ENCODE measurements at places on chromosomes 11 and 22. TPM values are rescaled to one million over a fixed set of nuclear protein-coding genes. Genes with fewer than 3 reads are reported as not detected.

DNA sequence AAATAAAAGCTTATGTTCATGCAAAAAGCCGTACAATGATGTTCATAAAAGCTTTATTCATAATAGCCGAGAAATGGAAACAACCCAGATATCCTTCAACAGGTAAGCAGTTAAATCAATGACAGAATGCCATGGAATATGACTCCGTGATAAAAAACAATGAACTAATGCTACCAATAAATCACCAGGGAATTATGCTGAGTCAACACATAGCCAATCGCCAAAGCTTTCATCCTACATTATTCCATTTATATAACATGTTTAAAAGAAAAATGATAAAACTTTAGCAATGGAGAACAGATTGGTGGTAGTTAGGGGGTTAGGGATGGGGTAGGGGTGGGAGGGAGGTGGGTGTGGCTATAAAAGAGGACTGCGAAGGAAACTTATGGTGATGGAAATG, 356.4 kb downstream of the TENM4 start:
- H3K27me3 ChIP-seq: no peaks in the 10 kb centered on the region
- H3K36me3 ChIP-seq: no peaks in the 10 kb centered on the region
- H3K27ac ChIP-seq: no peak overlapping the region
- H3K4me3 ChIP-seq: no peak overlapping the region
- no peak for DNase-seq

GRCh38 chr22:25350551-25350971, 131.1 kb downstream of the CRYBB2 start:
- DNase-seq: peak; percentile 52

DNA sequence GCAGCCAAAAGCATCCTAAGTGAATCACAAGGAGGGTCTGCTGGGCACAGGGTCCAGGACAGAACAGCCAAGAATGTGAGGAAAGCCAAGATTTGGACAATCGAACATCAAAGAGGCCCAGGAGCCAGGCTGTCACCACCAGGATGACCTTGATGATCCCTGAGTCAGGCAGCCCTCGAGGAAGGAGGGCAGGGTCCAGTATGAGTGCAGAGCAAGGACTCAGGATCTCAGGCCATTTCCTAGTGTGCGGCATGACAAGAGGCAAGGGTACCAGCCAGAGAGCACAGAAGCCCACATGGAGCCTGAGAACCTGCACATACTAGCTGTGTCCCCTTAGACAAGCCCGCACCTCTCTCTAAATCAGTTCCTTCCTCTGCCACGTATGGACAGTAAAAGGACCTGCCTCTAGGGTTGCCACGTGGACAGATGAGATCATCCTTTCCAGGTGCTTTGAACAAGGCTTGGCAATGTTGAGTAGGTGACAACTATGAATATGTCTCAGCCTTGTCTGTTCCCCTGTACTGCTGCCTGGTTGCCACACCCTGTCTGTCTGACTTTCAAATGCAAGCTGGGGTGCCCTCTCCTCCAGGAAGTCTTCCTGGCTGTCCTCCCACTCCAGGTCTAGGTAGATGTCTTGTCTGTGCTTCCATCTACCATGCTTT, 32.2 kb upstream of the ISX start:
- no peak overlapping the region for H3K27ac ChIP-seq
- H3K27me3 ChIP-seq: no peaks in the 10 kb centered on the region
- no peak for DNase-seq
- no peaks in the 10 kb centered on the region for H3K36me3 ChIP-seq
- no peaks in the 10 kb centered on the region for H3K4me1 ChIP-seq

Gene RAC2
- 2.5 TPM for total RNA-seq

Gene FGF3
- not detected for total RNA-seq

Gene PSMD13
- 141 TPM for total RNA-seq

GRCh38 chr22:25953276-25953675, 211.3 kb downstream of the MYO18B start:
- H3K27me3 ChIP-seq: no peaks in the 10 kb centered on the region
- DNase-seq: no peak
- H3K36me3 ChIP-seq: no peaks in the 10 kb centered on the region
- H3K27ac ChIP-seq: no peak overlapping the region
- H3K4me1 ChIP-seq: no peaks in the 10 kb centered on the region
- no peak overlapping the region for H3K4me3 ChIP-seq

DNA sequence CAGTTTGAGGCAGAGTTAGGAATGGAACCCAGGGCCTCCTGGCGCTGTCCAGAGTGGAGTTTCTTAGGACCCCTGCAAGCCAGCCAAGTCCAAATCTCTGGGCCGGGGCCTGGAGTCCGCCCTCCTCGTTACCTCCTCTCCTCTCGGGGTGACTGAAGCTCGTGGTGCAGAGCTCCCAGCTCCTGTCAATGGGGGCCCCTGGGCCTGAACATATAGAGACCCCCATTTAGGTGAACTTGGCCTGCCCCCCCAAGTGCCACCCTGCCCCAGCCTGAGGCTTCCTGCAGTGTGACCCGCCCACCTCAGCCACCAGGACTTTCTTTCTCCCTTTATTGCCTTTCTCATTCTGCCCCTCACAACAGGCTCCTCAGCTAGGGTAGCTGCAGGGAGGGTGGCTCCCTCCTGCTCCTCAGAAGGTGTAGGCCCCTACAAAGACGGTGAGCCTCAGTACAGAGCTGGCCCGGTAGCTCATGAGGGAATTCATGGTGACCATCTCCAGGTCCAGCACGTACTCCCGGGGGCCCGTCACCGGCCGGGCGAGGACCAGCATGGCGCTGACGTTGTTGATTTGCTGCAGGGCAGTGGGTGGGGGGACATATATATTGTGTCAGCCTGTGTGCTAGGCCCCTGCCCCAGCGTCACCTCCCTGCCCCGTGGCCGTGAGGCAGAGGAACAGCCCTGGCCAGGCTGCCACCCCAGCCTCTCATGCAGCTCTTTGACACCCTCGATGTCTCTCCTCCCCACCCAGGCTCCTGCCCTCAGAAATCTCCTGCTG, 5.9 kb downstream of the EFEMP2 start:
- no peaks in the 10 kb centered on the region for H3K27me3 ChIP-seq
- no peak for DNase-seq
- H3K4me3 ChIP-seq: 0 out of 2 replicates have a peak overlapping the region, but pooled peaks have one; percentile 77
- H3K36me3 ChIP-seq: peaks cover 19% of the 10 kb centered on the region
- H3K27ac ChIP-seq: no peak overlapping the region

Gene ARRB1
- total RNA-seq: 22.1 TPM

DNA sequence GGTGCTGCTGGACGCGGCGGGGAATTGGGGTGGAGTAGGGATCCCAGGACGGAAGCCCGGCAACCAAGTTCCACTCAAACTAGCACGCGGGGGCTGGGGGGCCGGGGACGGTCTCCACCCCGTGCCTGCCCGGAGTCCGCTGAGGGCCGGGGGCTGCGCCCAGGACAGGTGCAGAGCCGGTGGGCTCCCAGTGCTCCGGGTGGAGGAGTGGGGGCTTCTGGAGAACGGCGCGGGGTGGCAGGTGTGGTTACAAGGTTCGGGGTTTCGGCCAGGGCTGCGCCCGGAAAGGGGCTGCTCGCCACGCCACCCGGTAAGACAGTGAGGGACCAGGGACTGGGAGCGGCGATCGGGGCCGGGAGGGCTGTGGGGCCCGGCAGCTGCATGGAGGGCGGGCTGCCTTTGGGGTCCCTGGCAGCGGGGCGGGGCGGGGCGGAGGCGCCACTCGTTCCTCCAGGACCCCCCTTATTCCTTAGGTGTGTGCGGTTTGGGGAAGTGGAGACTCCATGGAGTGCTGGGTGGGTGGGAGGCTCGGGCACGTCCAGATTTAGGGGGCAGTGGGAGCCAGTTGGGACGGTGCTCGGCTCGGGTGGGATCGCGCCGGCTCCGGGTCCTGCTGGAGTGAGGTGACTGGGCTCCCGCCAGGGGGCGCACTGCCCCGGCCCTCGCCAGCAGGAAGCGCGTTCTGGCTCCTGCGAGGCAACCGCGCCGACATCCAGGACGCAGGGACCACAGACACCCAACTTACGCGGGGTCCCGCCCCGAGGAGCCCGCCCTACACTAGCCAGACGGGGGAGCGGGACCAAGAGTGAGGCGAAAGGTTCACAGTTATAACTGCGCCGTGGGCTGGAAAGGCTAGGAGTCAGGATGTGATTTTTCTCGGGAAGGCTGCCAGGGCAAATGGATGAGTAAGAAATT, 868 bp downstream of the TSPAN18 start:
- peaks cover 32% of the 10 kb centered on the region for H3K27me3 ChIP-seq
- peak overlapping the region; percentile 74 for H3K4me3 ChIP-seq
- H3K27ac ChIP-seq: no peak overlapping the region

Gene HBG2
- not detected for total RNA-seq

GRCh38 chr11:75277991-75278790, 37.6 kb downstream of the TPBGL start:
- H3K4me3 ChIP-seq: no peak overlapping the region
- no peak overlapping the region for H3K27ac ChIP-seq
- DNase-seq: no peak
- H3K36me3 ChIP-seq: no peaks in the 10 kb centered on the region
- no peaks in the 10 kb centered on the region for H3K4me1 ChIP-seq
- H3K27me3 ChIP-seq: no peaks in the 10 kb centered on the region

Gene C22orf31
- not detected for total RNA-seq

DNA sequence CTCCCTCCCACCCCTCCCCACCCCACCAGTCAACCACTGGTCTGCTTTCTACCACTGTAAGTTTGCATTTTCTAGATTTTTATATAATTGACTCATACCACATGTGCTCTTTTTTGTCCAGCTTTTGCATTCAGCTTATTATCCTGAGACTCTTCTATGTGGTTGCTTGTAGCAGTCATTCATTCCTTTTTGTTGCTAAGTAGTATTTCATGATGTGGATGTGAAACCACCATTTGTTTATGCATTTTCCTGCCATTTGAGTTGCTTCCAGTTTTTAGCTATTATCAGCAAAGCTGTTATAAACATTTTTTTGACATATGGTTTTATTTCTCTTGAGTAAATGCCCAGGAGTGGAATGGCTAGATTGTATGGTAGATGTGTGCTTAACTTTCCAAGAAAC, 77.0 kb upstream of the FGF3 start:
- H3K36me3 ChIP-seq: no peaks in the 10 kb centered on the region
- H3K27me3 ChIP-seq: no peaks in the 10 kb centered on the region
- H3K27ac ChIP-seq: no peak overlapping the region
- no peaks in the 10 kb centered on the region for H3K4me1 ChIP-seq
- no peak for DNase-seq

DNA sequence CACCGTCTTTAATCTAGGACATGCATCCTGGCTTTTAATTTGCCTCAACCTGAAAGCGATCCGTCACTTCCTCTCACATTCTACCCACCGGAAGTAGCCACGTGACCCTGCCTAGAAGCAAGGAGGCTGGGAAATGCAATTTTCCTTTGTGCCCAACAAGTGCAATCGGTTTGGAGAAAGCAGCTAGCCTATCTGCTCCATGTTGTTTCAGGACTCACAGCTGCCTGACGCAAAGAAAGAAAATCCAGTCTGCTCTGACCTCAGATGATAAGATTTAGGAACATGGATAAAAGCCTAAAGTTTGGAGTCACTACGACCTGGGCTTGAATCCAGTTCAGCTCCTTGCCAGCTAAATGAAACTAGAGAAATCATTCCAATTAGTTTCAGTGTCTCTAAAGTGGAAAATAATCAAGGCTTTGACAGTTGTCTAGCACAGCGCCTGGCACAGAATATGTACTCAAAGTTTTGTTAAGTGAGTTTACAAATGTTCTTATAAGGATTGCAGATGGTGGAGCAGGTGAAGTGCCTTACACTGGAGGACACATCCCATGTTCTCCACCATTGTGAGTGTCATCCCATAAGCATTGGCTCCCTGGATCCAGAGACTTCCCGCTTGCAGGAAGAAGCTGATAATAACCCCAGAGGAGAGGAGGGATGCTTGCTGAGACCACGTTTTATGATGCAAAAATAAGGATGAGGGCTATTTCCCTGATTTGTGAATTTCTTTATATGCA, 553.7 kb downstream of the MN1 start:
- no peak for DNase-seq
- no peaks in the 10 kb centered on the region for H3K27me3 ChIP-seq
- H3K4me3 ChIP-seq: no peak overlapping the region
- no peaks in the 10 kb centered on the region for H3K36me3 ChIP-seq
- H3K4me1 ChIP-seq: peaks cover 2% of the 10 kb centered on the region
- H3K27ac ChIP-seq: no peak overlapping the region

GRCh38 chr11:123308077-123308476, 113.0 kb upstream of the CLMP start:
- no peak for DNase-seq
- no peaks in the 10 kb centered on the region for H3K36me3 ChIP-seq
- peaks cover 7% of the 10 kb centered on the region for H3K4me1 ChIP-seq
- H3K27ac ChIP-seq: no peak overlapping the region
- no peak overlapping the region for H3K4me3 ChIP-seq
- no peaks in the 10 kb centered on the region for H3K27me3 ChIP-seq

Gene CDC42EP2
- 10.9 TPM for total RNA-seq

DNA sequence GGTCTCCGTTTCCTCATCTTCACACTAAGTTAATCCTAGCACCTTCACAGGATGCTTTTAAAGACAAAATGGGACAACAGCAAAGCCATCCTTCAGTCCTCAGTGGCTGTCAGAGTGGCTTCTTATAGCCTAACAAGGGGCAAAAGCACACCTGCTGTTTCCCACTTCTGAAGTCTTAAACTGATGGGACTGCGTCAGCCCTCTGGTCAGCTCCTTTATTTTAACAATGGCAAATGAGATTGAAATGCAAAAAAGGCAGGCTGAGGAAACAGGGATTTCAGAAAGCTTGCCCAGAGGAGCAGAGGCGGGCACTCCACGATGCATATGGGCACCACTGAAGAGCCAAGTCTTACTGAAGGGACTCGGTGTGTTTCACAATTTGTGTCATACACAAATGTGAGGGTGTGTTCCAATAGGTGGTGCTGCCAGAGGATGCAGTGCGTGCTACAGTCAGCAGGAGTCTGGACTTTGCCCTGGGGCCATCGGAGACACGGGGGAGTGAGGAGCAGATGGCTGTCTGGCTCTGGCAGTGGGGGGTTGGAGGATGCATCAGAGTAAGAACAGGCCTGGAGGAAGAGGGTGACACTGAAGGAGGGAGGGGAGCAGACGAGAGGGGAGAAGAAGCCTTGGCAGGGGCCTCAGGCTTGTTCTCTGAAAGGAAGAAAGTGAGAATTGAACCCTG, 47.3 kb downstream of the TENM4 start:
- no peaks in the 10 kb centered on the region for H3K36me3 ChIP-seq
- DNase-seq: peak; percentile 74
- H3K27ac ChIP-seq: no peak overlapping the region
- no peaks in the 10 kb centered on the region for H3K27me3 ChIP-seq
- H3K4me3 ChIP-seq: peak overlapping the region; percentile 21

Gene DBX1
- 0.15 TPM for total RNA-seq

Gene NPTXR
- 7.8 TPM for total RNA-seq

Gene SYCE3
- 0.85 TPM for total RNA-seq

GRCh38 chr22:36358533-36359469, 29.0 kb downstream of the MYH9 start:
- peaks cover 14% of the 10 kb centered on the region for H3K36me3 ChIP-seq
- DNase-seq: no peak
- H3K4me3 ChIP-seq: no peak overlapping the region
- no peak overlapping the region for H3K27ac ChIP-seq
- no peaks in the 10 kb centered on the region for H3K27me3 ChIP-seq

Gene PANX2
- 6.7 TPM for total RNA-seq

Gene GLB1L2
- total RNA-seq: 2.4 TPM
